ENCODE measurements at places on chromosomes 16 and 17.

DNA sequence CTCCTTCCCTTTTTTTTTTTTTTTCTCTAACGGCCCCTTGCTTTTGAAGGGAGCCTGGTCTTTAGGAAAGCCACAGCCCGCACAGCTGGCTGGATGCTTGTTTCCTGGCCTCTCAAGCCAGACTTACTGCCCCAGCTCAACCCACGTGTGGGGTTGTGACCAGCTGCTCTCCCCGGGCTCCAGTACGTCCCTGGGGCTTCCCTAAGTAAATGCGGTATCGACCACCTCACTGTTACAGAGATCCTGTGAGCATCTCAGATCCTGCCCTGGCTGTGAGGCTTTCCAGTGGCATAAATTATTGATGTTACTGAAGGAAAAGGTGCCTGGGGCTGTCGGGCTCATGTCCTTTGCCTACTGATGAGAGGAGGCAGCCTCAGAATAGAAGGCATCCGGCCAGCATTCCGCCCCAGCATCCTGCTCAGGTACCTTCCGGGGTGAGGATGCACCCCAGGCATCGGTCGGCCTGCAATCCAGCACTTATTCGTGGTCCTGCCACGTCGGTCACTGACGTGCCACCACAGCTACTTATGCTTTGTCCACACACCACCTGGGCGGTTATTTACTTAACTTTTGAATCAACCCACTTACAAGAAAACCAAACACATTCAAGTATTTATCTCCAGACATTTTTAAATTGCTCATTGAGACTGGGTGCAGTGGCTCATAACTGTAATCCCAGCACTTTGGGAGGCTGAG, 9.6 kb downstream of the GPRC5B start:
- DNase-seq, result no peak

DNA sequence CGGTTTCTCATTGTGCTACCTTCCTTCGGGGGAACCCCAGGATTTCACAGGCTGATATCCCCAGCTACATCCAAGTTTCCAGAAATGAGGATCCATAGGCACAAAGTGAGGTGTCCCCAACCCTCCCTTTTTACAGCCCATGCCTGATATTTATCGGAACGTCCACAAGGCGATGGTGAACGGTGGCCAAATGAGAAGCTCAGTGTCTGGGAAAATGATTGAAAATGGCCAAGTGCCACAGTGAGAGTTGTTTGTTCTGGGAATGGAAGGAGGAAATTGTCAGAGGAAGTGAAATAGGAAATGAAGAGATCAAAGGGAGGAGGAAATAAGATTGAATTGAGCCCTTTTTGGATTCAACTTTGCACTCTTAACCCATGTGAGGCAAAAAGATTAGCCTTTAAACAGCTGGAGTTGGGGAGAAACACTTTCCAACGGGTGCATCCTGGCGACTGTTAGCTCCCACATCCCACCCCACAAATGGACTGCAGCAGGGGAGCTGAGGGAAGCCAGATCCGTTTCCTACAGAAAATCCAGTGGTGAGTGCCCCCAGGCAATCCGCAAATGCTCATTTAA, 294.4 kb upstream of the IRX5 start:
- no peak for DNase-seq

DNA sequence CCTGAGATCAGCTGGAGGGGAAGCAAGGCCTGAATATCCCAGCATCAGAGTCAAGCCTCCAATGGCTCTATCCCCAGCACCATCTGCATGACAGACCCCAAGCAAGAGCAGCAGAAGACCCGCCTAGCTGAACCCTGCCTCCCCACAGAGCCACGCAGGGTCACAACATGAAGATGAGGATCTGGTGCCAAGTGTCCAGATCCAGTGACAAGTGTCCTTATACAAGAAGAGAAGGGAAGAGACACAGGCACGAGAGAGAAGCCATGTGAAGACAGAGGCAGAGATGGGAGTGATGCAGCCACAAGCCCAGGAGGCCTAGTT, 28.9 kb downstream of the TNFRSF13B start:
- no peak for DNase-seq

DNA sequence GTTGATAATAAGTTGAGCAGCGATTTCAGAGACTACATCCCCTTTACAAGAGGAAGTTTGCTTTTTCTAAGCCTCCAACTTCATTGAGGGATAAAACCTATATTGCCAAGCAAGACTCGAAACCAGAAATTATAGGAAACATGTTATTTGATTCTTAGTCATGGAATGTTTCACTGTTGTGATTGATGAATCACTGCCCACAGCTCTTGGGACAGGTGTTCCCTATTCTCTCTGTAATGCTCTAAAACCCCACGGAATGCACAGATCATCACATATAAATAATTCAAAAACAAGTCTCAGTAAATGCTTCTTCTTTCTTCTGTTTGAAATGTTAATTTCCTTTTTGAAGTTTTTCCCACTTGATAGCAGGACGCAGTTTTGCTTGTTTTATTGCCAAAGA, 809.5 kb upstream of the GOT2 start:
- no peak for DNase-seq

GRCh38 chr17:61837175-61838051, 25.9 kb downstream of the BRIP1 start:
- DNase-seq, result peak; percentile 33

DNA sequence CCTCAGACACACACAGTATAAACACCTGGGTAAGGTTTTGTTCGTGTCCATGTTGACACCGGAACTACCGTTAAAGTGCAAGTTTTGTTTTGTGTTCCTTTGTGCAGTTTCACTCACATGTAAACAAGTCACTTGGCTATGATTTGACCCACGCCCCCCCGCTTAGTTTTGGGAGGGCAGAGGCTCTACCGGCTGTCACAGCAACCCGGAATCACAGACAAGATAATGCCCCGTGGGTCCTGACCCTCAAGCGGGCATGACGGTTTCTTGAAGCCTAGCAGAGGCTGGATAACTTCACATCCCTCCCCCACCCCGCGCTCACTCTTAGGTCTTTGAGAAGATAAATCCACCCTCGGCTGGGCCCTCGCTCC, 1.7 kb downstream of the RASD1 start:
- no peak for DNase-seq

- no peak for DNase-seq
Observed at GRCh38 chr17:6752068-6752909, 3.6 kb upstream of the XAF1 start.

DNA sequence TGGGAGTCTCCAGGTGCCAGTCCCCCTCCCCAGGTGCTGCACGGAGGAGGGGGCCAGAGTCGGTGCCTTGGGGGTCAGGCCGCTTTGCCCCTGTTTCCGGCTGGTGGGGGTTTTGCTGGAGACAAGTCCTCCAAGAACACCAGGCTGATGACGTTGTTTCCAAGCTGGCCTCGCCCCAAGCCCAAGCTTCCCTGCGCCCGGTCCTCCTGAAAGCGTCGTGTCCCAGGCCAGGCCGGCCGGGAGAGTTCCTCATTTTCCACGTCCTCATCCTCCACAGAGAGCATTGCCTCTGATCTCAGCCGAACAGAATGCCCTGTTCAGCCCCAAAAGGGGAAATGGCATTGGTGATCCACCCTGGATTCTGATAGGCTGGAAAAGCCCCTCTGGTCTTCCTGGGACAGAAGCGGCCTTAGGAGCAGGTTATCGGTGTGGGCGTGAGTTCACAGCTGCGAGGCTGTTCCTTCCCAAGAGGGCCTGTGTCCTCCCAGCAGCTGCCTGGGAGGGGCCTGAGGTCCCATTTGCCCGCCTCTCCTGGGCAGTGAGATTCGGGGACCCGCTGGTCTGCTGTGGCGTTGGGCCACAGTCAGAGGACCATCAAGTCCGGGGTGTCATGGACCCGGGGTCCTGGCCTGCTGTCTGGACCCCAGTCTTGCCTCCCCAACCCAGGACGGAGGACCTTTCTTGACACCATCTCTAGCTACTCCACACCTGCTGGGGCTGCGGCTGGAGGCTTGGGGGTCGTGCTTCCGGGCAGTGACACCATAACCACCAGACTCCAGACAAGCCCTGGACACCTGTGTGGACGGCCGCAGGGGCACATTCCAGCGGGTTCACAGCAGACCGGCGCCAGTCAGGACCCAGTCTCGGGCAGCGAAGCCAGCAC, 7.1 kb downstream of the SOX8 start:
- no peak for DNase-seq

GRCh38 chr16:66728117-66728787, 23.2 kb downstream of the DYNC1LI2 start:
- DNase-seq, result no peak

DNA sequence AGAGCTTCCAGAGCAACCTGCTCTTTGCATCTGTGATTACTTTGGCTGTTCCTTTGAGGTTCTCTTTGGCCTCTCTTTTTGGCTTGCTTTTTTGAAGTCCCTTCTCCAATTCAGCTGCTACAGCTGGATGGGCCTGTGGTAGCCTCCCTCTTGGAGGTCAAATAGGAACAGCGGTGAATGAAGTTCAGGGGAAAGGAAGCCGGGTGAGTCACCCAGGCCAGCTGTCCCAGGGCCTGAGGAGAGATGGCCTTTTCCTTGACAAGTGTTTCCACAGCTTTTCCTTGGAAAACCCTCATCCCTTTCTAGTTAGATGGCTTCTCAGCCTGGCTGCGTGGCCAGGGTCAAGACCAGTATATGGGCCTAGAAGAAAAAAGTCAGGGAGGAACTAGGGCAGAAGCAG, 103.1 kb downstream of the STX8 start:
- DNase-seq, result no peak

DNA sequence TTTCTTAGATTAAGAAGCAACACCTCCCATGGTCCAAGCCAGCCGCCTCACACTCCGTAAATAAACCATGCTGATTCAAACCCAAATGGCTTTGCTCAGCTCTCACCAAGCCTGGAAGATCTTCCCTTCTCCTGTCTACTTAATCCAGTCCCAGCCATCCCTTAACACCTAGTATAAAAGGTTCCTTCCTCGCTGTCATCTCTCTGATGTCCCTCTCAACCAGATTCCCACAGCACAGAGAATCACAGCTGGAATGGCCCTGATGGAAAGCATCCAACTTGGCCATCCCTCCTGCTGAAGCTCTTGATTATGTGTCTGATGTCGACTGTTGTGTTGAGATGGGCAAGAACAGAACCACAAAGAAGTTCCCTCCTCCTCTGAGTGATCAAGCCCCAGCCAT, 50.6 kb upstream of the ADCY9 start:
- no peak for DNase-seq

DNA sequence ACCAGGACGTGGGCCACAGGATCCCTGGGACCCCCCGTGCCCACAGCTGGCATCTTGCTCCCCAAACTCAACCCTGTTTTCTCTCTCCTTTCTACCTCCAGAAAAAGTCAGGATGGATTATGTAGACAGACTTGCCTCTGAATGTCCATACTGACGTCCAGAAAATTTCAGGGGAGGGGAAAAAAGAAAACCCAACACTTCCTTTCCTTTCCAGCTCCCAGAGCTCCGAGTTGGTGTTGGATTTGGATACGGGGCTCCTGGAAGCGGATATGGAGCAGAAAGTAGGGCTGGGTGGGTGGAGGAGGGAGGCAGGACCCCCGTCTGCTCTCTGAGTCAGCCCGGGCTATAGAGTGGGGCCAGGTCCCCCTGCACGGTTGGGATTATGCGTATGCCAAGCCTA, 70.2 kb downstream of the MRM3 start:
- DNase-seq, result no peak

- no peak for DNase-seq
Observed at GRCh38 chr17:20996724-20997615, 45.8 kb downstream of the USP22 start.

- DNase-seq, result no peak
Observed at GRCh38 chr17:40735016-40735415, 20.1 kb downstream of the KRT25 start.

DNA sequence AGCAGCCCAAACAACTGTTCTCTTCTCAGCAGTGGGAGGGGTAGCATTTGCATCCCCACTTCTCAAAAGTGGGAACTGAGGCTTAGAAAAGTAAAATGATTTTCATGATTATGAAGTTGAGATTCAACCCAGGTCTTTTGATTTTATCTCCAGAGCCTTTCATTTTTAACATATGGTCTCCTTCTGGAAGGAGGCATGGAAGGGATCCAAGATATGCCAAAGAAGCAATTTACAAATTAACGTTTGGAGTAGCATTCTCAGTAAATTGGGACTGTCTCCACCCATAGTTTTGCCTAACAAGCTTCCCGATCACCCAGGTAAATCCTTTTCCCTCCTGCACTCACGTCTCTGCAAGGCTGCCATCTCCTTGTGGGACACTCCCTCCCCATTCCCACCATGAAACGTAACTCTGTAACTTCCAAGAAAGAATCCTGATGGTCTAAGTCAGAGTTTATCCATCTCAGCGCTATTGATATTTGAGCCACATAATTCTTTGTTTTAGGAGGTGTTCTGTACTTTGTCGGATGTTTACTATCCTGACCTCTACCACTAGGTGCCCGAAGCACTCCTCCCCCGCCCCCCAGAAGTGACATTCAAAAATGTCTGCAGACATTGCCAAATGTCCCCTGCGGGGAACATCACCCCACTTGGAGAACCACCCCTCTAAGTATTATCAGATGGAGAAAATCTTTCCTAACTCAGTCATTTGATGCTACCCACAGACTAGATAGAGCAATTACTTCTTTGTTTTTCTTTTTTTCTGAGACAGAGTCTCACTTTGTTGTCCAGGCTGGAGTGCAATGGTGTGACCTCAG, 32.9 kb upstream of the NFAT5 start:
- no peak for DNase-seq

DNA sequence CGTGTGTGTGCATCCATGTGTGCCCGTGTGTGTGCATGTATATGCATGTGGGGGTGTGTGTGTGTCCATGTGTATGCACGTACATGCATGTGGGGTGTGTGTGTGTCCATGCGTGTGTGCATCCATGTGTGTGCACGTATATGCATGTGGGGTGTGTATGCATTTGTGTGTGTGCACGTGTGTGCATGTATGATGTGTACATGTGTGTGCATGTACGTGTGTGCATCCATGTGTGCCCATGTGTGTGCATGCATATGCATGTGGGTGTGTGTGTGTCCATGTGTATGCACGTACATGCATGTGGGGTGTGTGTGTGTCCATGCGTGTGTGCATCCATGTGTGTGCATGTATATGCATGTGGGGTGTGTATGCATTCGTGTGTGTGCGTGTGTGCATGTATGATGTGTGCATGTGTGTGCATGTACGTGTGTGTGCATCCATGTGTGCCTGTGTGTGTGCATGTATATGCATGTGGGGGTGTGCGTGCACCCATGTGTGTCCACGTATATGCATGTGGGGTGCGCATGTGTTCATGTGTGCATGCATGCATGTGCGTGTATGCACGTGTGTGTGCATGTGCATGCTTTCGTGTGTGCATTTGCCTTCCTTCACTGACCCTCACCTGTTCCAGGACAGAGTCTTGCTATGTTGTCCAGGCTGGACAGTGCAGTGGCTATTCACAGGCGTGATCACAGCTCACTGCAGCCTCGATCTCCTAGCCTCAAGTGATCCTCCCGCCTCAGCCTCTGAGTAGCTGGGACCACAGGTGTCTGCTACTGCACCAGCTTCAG, 129.6 kb upstream of the TNRC6C start:
- DNase-seq, result no peak

- no peak for DNase-seq
Observed at GRCh38 chr17:49914096-49914490, 54.9 kb upstream of the DLX4 start.

GRCh38 chr16:50152351-50152806, 727 bp upstream of the TENT4B start:
- peak; percentile 50 for DNase-seq

- DNase-seq, result no peak
Observed at GRCh38 chr17:58565389-58566311, 51.2 kb upstream of the MTMR4 start.

- no peak for DNase-seq
Observed at GRCh38 chr16:78252757-78253156, 153.3 kb downstream of the WWOX start.

- no peak for DNase-seq
Observed at GRCh38 chr17:58412961-58413586, 4.3 kb downstream of the RNF43 start.

All from stimulated activated CD4-positive, alpha-beta T cell treated with anti-CD3 and anti-CD28 coated beads, Interleukin-1b, Interleukin-23, amount 100 ng/mL, for 4 hours (primary cell).